ENCODE measurements at places on chromosomes 16 and 17. TPM values are rescaled to one million over a fixed set of nuclear protein-coding genes. Genes with fewer than 3 reads are reported as not detected.

- DNase-seq, result no peak
Measured at GRCh38 chr17:80743181-80743771, 198.6 kb downstream of the RPTOR start.

DNA sequence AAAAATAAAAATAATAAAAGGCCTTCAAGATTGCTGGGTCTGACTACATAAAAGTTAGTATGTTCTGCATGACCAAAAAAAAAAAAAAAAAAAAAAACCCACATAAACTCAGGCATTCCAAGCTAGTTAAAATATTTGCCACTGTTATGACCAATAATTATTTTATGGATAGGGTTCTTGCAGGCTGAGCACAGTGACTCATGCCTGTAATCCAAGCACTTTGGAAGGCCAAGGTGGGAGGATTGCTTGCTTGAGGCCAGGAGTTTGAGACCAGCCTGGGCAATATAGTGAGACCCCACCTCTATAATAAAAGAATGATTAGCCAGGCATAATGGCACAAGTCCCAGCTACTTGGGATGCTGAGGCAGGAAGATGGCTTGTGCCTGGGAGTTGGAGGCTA lies 8.1 kb downstream of the SCNN1B start:
- no peak for DNase-seq

DNA sequence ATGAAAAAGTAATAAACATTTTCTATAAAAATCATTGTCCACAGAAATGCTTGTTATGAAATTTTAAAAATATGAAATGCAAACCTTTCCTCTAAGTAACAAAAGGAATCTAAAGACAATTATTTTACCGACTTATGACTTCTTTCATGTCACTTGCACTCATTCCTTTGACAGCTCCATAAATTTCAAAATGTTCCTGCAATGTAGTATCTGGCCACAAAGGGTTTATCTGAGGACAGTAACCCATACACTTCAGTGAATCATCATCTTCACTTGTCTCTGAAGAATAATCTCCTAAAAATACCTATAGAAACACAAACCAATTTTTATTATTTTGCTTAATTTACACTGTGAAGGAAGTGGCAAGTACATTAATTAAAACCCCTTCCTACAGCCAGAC lies 25.6 kb upstream of the ABCA10 start:
- DNase-seq, result no peak

DNA sequence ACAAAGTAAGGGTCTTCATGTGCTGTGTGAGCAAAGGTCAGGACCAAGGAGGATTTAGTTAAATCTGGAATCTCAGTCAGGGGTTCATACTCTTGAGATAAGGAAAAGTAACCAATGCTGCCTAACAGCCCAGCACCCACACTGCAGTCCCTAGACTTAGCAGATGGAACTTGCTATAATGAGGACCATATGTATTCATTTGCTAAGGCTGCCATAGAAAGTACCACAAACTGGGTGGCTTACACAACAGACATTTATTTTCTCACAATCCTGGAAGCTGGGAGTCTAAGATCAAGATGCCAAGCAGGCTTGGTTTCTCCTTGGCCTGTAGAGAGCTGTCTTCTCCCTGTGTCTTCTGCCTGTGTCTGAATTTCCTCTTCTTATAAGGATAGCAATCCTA lies 20.8 kb downstream of the ZP2 start:
- DNase-seq, result no peak

- DNase-seq, result peak; percentile 52
Measured at GRCh38 chr17:50169121-50169764, 3.4 kb downstream of the SGCA start.

GRCh38 chr16:49867796-49868668 lies 12.1 kb upstream of the ZNF423 start:
- no peak for DNase-seq

DNA sequence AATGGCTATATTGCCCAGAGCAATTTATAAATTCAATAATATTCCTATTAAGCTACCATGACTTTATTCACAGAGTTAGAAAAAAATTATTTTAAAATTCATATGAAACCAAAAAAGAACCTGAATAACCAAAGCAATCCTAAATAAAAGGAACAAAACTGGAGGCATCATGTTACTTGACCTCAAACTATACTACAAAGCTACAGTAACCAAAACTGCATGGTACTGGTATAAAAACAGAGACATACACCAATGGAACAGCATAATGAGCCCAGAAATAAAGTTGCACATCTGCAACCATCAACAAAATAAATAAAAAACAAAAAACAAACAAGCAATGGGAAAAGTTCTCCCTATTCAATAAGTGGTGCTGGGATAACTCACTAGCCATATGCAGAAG lies 203.2 kb downstream of the RGS9 start:
- DNase-seq, result no peak

DNA sequence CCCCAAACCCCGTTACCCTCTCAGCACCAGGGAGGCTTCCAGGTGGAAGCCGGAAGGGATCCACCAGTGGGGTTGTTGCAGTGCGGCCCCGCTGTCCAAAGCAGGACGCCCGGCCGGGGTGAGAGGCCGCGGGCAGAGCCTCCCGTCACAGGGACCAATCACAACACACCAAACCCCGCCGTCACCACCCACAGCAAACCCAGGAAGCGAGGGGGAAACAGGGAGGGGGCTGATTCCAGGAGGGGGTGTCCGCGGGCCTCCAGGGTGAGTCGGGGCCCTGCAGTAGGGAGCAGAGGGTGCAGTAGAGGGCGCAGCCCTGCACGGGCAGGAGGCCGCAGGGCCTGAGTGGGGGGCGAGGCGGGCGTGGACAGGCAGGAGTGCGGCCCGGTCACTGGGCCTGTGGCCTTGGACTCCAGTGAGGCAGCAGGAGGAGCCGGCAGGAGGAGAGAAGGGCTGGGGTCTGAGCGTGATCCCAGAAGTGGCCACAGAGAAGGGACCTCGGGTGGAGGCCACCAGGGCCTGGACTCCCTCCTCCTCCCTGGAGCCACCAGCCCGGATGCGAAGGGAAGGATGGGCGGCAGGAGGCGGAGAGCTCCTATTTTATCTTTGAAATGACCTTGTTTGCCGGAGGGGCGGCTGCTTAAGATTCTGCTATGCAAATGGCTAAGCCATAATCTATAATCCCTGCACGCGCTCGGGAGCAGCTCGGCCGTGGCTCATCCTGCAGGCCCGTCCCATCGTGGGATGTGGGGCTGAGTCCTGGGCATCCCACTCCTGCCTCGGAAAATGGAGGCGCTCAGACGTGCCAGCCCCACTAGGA lies 41.5 kb downstream of the ZFPM1 start:
- DNase-seq, result no peak

DNA sequence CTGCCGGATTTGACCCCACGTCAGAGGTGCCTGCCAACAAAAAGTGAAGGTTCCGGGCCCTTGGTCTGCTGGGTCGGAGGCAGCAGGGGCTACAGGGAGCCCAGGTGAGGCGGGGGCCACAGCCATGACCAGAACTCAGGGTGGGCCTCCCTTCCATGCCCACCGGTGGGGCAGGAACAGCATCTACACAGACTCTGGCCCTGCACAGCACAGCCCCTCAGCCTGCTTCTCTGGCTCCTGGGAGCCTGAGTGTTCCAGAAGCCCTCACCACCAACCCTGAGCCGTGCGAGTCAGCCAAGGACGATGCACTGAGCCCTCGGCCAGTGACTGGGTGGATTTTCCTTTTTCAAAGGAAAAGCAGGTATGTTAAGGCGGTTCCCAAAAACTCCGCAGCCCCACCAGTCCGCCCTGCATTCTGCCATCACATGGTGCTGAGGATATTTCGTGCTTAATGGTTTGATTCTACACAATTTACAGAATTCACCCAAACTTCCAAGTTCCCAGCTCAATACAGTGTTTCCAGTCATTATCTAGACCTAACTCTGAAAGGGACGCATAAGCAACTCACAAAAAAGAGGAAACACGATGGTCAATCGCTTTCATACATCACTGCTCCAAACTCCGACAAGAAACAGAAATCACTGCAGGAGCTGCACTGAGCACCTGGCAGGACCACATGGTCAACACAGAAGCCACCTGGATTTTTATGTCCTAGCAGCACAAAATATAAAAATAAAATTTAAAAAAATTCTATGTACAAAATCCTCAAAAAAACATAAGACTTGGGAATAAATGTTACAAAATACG lies 19.4 kb upstream of the C16orf95 start:
- DNase-seq, result peak; percentile 7

DNA sequence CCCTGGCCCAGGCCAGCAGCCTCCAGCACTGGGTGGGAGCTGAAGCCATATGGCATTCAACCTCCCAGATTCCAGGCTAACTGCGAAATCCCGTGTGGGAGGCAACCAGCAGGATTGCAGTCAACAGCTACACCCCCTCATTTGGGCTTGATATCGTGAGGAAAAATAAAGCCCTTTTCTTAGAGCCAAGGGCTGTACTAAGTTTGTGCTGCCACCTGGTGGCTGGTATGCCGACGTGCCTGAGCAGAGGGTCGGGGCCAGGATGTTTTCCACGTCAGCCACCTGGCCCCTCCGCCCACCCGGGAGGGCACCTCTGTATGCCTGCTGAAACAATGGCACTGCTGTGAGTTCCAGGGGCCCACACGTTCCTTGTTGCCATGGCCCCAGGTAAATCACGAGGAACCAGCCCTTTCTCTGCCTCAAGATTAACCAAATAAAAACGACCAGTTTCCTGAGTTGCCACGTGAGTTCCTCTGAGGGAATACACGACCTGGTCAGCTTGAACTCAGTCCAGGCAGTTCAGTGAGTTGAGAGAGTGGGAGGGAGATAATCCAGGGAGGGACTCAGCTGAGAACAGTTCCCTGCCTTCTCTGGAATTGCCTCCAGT lies 9.0 kb downstream of the TMEM98 start:
- peak; percentile 85 for DNase-seq

DNA sequence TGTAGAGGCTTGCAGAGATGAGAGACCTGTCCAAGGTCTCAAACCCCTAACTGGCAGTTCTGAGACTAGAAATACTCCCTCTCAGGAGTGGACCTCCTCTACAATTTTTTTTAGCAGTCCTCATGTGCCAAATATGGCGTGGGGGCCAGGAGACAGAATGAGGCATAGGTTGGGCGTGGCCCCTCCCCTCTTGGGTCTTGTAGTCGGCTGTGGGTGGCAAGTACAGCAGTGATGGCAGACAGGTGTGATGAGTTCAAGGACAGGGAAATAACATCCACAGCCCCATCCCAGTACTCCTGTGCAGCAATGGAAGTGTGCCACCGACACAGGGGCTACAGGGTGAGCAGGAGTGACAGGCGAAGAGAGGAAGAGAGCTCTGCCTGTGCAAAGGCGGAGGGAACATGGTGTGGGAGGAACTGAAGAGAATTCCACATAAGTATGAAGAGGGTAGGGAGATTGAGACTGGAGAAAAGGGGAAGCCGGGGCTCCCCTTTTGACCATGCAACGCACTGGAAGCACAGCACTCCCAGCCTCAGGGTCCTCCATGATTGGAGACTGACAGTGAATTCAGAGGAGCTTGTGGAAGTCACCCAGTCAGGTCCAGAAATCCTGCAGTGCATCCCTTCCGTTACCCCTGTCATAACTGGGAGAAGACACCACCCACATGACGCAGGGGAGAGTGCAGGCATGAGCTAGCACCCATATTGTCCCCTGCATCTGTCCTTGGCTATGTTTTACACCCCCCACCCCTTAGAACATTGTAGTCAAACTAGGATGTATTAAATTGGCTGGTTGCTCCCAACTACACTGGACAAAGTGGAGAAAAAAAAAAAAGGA lies 14.8 kb upstream of the CETP start:
- peak; percentile 54 for DNase-seq

DNA sequence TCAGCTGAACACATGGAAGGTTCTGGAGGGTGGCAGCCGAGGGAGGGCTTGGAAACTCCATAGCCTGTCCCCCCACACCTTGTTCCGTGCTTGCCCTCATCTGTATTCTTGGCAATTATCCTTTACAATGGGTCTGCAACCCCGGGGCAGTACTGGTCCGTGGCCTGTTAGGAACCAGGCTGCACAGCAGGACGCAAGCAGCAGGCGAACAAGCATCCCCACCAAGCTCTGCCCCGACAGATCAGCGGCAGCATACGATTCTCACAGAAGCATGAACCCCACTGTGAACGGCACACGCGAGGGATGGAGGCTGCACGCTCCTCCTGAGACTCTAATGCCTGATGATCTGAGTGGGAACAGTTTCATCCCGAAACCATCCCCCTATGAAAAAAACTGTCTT lies 6.2 kb downstream of the WDR45B start:
- DNase-seq, result no peak

- no peak for DNase-seq
Measured at GRCh38 chr16:54288030-54288834, 1.6 kb upstream of the IRX3 start.

- DNase-seq, result no peak
Measured at GRCh38 chr17:60798576-60798975, 120.9 kb downstream of the BCAS3 start.

DNA sequence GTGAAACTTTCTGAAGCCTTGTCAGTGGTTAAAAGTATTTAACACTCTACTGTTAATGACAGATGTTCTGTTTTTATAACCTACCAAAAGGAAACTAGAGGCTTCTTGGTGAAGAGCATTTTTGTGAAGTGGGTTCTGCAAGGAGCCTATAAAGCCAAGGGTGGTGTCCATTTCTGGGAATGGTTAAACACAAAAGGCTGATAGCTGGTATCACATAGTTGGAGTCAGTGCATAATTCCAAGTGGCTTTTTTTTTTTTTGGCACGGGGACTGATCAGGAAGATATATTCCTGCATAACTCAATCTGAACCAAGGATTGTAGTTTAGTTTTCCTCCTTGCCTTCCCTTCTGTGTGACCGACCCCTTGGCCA lies 27.6 kb upstream of the KPNB1 start:
- no peak for DNase-seq

- DNase-seq, result peak; percentile 86
Measured at GRCh38 chr16:19884611-19885450, at the start of gene GPRC5B. Gene GPRC5B (minus strand): TSS chr16:19884848. CDS start chr16:19872845, 12,003 bp downstream.

DNA sequence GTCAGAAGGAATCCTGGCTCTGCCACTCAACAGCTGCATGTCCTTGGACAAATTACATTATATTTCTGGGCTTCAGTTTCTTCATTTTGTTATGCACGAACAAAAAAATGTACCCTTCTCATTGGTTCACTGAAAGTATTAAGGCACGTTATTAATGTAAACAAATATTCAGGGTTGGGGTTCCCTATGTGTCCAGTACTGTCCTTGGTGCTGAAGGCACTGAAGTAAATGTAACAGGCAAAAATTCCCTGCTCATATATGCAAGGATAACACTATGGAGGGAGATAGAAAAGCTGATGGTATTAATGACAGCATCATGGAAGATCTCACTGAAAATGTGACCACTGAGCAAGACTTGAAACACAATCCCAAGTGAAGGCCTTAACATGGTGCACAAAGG lies 386.6 kb downstream of the XYLT1 start:
- no peak for DNase-seq

- DNase-seq, result no peak
Measured at GRCh38 chr17:57294629-57295501, 38.5 kb downstream of the MSI2 start.

- no peak for DNase-seq
Measured at GRCh38 chr17:52048137-52048898, 110.2 kb downstream of the CA10 start.

Gene SSTR5
- 35.3 TPM for total RNA-seq

Gene APOBR
- 0.37 TPM for total RNA-seq

Gene TNFRSF13B
- total RNA-seq, result not detected

Gene MARVELD3
- total RNA-seq, result not detected

Gene ZDHHC1
- total RNA-seq, result 10.4 TPM

Gene SHISA9
- 1.8 TPM for total RNA-seq

Gene CD300E
- total RNA-seq, result 0.94 TPM

Gene TMEM235
- total RNA-seq, result not detected

Gene ZSCAN10
- not detected for total RNA-seq

Gene CHST5
- 0.15 TPM for total RNA-seq

Gene ODAD4
- 2.0 TPM for total RNA-seq
